ENCODE measurements at places on chromosomes 12 and 14. TPM values are rescaled to one million over a fixed set of nuclear protein-coding genes. Genes with fewer than 3 reads are reported as not detected.

DNA sequence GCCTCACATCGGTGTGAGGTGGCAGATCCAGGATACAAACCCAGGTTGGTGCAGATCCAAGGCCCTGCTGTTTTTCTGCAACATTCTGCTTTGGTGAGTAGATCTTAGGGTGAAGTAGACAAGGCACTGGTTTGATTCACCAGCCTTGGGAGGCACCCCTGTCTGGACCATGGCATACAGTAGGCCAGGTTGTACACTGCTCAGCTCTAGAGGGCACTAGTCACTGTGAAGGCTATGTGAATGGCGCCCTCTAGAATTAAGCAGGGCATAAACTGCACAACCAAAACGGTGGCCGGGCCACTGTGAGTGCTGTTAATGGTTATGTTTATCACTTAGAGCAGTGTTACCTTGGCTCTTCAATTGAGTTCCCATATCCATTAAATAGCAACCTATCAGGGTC lies 280.6 kb upstream of the PWP1 start:
- no peak overlapping the region for H3K27ac ChIP-seq
- no peak for DNase-seq
- H3K4me1 ChIP-seq, result no peaks in the 10 kb centered on the region
- no peaks in the 10 kb centered on the region for H3K27me3 ChIP-seq
- no peak overlapping the region for H3K4me3 ChIP-seq

DNA sequence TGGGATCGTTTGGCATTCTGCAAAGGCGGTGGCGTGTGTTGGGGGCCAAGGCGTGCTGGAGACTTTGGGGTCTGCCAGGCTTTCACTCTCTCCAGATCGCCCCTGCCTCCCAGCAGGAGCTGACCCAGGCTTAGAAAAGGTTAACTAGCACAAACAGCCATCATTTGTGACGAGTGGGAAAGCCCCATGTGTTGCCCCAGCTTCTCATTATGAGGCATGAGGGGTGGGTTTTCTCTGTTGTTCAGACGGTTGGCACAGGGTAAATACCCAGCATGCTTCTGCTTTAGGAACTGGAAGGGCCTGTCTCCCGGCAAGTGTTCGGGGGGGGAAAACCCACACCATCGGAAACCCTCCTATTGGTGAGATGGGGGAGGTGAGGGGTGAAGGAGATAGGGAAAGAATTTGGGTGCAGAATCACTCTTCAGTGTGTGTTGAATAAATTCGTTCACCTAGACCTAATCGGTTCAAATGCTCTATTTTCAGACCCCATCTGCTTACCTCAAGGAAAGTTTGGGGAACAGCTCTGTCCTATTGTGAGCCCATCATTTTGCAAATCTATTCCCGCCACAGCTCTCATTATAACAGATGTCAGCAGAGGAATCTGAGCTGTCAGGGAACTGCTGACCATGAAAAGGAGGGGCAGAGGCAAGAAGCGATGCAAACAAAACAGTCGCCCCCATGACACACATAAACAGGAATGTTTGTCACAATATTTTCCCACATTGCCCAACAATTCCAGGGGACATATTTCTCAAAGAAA lies 34.7 kb upstream of the C12orf42 start:
- H3K36me3 ChIP-seq, result no peaks in the 10 kb centered on the region
- H3K4me3 ChIP-seq, result no peak overlapping the region
- no peaks in the 10 kb centered on the region for H3K27me3 ChIP-seq
- DNase-seq, result no peak
- no peaks in the 10 kb centered on the region for H3K4me1 ChIP-seq
- H3K27ac ChIP-seq, result no peak overlapping the region

DNA sequence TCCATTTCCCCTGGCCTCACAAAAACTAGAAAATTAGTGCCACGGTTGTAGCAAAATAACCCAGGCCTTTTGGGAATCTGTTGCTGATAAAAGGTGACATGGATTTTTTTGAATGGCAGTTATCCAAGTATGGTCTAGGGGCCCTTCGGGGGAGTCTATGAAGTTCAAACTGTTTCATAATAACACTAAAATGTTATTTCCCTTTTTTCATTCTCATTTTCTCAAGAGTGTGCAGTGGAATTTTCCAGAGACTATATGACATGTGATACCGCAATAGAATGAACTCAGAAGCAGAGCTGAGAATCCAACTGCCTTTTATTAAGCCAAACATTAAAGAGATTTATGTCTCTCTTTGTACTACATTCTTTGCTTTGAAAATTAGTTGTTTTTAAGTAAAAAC lies 26.9 kb downstream of the GSTZ1 start:
- H3K36me3 ChIP-seq, result peaks cover 38% of the 10 kb centered on the region
- H3K27me3 ChIP-seq, result no peaks in the 10 kb centered on the region
- no peak for DNase-seq
- no peaks in the 10 kb centered on the region for H3K4me1 ChIP-seq
- no peak overlapping the region for H3K27ac ChIP-seq
- H3K4me3 ChIP-seq, result no peak overlapping the region

DNA sequence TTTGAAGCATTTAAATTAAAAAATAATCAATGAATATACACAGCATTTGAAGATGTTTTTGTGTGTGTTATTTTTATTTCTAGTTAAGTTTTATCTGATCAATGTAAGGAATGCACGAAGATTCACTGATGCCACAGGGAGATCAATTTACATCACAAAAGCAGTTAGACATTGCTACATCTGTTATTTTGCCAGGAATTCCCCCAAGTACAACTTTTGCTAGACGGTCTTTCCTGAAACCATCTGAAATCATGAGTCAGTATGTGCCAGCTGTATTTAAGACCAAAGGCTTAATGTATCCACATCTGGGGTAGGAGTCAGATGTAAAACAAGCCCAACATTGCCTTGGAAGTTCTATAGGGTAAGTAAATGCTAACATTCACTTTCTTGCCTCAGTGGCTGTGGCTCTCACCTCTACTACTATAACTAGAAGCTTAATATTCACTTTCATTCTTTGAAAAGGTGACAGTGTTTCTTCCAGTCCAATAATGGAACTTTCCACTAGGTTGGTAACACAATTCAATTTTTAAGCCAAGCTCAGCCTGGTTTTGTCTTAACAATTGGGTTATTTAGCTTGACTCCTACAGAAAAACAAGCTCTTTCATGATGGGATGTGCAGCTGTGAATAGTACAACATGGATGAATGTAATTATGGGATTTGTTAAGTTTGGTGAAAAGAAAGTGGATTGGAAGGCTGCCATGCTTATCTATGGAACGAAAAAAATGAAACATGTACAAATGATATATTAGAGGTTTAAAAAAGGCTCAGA lies 385.4 kb upstream of the TMEM132C start:
- H3K36me3 ChIP-seq, result no peaks in the 10 kb centered on the region
- no peak for DNase-seq
- H3K4me3 ChIP-seq, result no peak overlapping the region
- no peaks in the 10 kb centered on the region for H3K27me3 ChIP-seq
- no peak overlapping the region for H3K27ac ChIP-seq

CISTR gene
- not detected for total RNA-seq

GRCh38 chr12:12721814-12722434 lies 4.8 kb downstream of the CDKN1B start:
- DNase-seq, result no peak
- H3K4me1 ChIP-seq, result no peaks in the 10 kb centered on the region
- H3K36me3 ChIP-seq, result no peaks in the 10 kb centered on the region
- no peaks in the 10 kb centered on the region for H3K27me3 ChIP-seq
- peak overlapping the region; percentile 84 for H3K4me3 ChIP-seq
- peak overlapping the region; percentile 100 for H3K27ac ChIP-seq

BATF gene
- 3.8 TPM for total RNA-seq
